ENCODE measurements at places on chromosomes 7 and 10. TPM values are rescaled to one million over a fixed set of nuclear protein-coding genes. Genes with fewer than 3 reads are reported as not detected.

The GATA3 gene
- 0.72 TPM for total RNA-seq

The AKR1C8 gene
- not detected for total RNA-seq

The NPY gene
- 0.46 TPM for total RNA-seq

The NYAP1 gene
- total RNA-seq = 7.6 TPM

- H3K36me3 ChIP-seq = peaks cover 5% of the 10 kb centered on the region
- H3K27me3 ChIP-seq = no peaks in the 10 kb centered on the region
- DNase-seq = no peak
- H3K4me3 ChIP-seq = no peak overlapping the region
- H3K4me1 ChIP-seq = no peaks in the 10 kb centered on the region
These were observed 33.0 kb downstream of the JAKMIP3 start for GRCh38 chr10:132098539-132099388.

All from WTC11 (cell line).